ENCODE measurements at places on chromosomes 7 and 10.

GRCh38 chr7:386385-386784, 96.4 kb downstream of the FOXL3 start:
- no peak for DNase-seq

GRCh38 chr7:107277331-107277730, 108.5 kb downstream of the HBP1 start:
- no peak for DNase-seq

- no peak for DNase-seq
Observed at GRCh38 chr10:87804939-87805569, 13.0 kb downstream of the ATAD1 start.

GRCh38 chr7:10657201-10657600, 316.5 kb upstream of the PHF14 start:
- DNase-seq, result no peak

DNA sequence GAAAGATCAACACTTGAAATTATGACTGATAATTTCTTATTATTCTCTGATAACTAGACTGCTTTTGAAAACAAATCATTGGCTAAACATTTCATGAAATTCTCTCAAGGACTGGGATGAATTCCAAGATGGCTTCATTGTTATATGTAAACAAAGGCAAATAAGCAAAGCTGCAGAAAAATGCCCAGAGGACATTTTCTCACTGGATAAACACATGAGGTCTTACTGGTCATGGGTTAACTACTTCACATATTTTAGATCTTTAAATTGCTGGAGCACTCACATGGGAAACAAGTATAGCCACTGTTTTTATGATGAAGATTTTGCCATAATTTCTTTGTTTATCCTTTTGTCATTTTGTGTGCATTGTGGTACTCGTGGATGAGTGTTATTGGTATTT, 239.1 kb downstream of the PHF14 start:
- no peak for DNase-seq

GRCh38 chr7:100673942-100674410, 436 bp downstream of the GNB2 start:
- DNase-seq, result peak; percentile 49

- DNase-seq, result no peak
Observed at GRCh38 chr7:134962270-134962780, 24.0 kb upstream of the AGBL3 start.

DNA sequence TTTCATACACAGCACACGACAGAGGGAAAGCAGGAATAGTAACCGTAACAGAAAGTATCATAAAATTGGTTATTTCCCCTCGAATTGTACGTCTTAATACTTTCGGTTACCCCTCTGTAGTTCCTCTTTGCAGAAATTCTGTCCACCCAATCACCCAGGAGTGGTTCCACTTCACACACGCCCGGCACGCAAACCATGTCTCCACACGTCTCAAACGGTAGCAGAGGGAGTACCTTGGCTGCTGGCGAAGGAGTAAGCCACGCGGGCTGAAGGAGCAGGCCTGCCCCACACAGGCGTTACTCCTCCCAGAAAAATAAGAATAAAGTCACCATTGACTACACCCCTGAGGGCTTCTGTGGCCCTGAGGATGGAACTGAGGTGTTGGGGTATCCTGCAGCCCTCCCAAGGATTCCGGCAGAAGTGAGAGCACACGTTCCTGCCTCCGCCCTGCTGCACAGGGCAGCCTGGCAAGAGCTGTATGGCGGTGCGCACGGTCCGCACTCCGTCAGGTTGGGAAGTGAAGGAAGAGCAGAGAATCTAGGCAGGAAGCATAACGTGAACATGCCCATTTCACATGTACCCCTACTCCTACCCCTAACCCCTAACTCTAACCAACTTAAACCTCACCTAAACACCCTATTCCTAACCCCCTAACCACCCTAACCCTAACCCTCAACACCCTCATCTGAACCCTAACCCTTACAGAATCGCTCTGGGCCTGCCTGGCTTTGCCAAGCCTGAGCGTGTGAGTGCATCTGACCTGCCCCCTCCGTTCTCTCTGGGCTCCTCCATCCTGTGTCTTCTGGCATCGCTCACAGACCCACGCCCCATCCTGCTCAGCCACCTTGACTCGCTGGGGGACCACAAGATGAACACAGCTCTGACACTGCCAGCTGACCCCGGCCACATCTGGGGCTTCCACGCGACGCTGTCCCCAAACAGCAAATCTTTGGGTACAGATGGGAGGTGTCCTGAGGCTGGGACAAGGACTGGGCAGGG, 18.2 kb downstream of the GPR146 start:
- DNase-seq, result no peak

DNA sequence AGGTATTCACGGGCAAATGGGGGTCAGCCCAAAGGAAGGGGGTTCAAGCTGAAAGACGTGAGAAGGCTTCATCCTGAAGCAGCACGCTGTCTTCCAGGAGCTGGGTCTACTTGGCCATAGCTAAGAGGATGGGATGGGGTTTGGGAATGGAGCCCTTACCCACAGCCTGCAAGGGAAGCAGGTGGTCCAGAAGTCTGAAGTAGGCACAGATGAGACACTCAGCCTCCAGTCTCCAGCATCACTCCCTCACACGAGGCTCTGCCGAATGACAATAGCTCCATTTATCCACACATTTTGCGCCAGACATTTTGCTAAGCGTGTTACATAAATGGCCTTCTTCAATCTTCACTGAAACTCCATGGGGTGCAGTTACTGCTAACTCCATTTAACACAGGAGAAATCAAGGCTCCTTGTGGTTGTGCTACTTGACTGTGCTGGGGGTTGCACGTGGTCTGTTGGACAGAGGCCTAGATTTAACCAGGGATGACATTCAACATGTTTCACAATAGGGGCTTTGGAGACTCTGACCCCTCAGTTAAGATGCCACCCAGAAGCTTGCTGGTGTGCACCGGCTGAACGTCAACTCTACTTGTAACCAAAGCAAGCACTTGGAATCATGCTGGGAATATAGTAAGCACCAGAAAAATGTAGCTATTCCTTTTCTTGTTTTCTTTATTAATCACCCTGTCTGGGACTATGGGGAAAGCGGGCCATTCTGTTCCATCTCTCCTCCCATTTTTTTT, 85.3 kb downstream of the FAM241B start:
- DNase-seq, result no peak

DNA sequence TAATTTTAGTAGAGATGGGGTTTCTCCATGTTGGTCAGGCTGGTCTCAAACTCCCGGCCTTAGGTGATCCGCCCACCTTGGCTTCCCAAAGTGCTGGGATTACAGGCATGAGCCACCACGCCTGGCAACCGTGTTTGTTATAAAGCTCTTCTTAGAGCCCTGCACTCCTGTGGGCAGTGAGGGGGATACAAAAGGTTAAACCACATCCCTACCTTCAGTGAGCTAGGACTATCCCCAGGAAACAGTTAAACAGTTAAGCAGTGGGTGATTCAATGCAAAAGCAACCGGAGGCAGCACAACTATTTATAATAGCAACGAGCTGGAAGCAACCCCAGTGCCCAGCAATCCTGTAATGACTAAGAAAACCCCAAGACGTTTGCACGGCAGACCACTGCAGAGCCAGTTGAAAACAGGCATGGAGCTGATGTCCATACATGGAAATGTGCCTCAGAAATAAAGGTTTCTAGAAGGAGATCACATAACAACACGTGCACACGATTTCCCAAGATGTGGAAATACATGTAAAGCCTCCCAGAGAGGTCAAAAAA, 107.2 kb upstream of the LYZL2 start:
- no peak for DNase-seq

GRCh38 chr7:123916240-123916724, 8.8 kb upstream of the SPAM1 start:
- DNase-seq, result no peak

DNA sequence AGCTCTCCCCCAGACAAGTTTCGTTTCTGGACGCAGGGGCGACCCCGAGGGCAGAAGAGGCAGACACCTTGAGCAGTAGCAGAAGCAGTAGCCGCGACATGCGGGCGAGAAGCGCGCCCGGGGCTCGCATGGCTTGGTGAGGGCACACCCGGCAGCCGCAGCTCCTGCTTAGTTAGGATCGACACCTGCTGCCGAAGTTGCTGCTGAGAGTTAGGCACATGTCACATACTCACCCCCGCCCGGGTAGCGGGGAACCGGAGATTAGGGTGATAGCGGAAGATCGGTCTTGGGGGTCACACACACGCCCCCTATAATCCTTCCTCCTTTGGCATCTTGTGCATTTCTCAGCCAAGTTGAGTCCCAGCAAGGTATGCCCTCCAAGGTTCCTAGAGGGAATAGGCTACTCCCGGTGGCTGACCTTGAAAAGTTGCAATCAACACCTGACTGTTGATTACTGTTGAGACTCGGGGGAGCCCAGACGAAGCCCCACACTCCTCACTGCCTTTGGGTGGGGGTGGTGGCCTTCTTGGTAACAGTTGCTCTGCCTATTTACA, 668 bp downstream of the GPR37 start:
- no peak for DNase-seq

DNA sequence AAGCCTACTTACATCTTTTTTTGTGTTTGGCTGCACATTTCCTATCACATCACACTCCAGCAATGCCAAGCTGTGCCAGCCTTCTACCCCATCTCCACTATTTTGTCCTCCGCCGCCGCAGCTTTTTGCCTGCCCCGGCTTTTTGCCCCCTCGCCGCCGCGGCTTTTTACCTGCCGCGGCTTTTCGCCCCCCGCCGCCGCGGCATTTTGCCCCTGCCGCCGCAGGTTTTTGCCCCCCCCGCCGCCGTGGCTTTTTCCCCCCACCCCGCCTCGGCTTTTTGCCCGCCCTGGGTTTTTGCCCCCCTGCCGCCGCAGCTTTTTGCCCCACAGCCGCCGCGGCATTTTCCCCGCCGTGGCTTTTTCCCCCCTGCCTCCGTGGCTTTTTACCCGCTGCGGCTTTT, 506.0 kb downstream of the ZNF37A start:
- DNase-seq, result no peak

DNA sequence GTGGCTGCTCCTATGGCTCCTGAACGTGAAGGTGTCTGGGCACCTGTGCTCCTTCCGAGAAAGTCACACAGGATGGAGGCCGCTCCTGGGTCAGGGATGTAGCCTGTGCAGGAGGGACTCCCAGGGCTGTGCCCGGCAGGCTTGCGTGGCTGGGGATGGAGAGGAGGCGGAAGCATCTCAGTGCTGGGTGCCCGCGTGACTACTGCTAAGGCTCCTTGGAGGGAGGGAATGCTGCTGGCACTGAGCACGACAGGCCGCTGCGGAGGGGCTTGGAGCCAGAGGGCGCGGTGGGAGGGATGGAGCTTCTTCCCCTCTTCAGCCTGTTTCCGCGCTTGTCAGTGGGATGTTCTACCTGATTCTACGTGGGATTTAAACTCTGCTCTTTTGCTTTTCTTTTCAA, 35.0 kb downstream of the ADCY1 start:
- DNase-seq, result no peak

GRCh38 chr7:157667261-157667660, 330.5 kb downstream of the DNAJB6 start:
- no peak for DNase-seq

DNA sequence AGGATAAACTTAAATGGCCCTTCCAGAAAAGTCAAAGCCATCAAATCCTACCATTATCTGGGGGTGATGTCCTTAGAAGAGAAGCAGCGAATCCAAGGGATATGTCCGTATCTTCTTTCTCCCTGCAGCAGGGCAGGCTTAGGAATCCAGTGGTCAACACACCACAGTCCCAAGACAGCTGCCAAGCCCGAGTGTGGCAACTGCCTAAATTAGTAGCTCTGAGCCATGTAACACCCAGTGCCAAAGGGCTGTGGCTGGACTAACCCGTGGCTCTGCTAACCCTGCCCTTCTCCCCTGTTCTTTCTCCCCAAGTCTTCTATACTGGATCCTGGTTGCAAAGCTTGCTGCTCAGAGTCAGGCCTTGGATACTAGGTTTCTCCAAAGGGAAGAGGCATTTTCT, 74.8 kb downstream of the CDK1 start:
- DNase-seq, result no peak

DNA sequence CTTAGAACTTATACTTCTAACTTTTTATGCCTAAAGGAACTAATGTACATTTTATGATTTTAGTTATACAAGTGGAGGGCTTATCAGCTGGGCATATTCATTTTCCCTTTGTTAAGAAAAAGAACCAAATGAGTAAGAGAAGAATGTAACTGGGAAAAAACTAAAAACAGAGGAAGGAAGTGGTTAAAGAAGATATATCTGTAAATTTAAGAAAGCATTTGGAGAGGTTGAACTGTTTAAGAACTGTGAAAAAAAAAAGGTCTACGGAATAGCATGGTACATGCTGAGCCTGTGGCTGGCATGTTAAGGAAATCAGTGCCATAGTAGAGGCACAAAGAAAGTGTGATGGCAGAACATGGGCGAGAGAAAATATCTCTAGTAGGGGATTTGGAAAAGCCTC, 6.2 kb downstream of the MDFIC start:
- DNase-seq, result no peak

- no peak for DNase-seq
Observed at GRCh38 chr10:8055420-8056349, 1.2 kb downstream of the GATA3 start.

- DNase-seq, result no peak
Observed at GRCh38 chr7:140435252-140435895, 31.5 kb downstream of the RAB19 start.

DNA sequence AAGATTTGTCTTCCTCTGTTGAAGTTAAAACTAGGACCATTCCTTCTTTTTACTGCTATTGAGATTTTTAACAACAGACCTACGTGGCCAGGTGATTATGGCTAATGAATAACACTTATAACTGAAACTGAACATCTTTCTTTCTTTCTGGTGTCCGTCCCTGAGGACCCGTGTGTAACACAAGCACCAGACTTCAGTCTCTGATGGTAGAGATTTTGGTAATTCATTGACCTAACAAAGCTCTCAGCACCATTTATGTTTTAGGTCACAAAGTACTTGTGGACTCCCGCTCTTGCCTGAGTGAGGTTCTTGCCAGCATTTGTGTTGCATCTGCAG, 40.4 kb upstream of the TMEM229A start:
- DNase-seq, result no peak

DNA sequence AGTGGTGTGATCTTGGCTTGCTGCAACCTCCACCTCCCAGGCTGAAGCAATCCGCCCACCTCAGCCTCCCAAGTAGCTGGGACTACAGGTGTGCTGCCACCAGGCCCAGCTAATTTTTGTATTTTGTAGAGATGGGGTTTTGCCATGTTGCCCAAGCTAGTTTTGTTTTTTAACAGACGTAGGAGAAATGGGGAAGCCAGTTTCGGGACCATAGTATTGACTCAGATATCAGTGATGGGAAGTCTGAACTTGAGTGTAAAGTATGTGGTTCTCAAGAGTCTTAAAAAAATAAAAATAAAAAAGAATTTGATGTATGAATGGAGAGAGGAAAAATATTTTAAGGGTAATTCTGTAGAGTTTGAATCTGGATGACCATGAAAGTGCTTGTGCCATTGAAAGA, 34.2 kb downstream of the SP4 start:
- DNase-seq, result no peak

- DNase-seq, result no peak
Observed at GRCh38 chr7:3721422-3721821, 420.4 kb downstream of the SDK1 start.

All from NCI-H774 (cell line).